ENCODE measurements at places on chromosomes 2 and 18.

DNA sequence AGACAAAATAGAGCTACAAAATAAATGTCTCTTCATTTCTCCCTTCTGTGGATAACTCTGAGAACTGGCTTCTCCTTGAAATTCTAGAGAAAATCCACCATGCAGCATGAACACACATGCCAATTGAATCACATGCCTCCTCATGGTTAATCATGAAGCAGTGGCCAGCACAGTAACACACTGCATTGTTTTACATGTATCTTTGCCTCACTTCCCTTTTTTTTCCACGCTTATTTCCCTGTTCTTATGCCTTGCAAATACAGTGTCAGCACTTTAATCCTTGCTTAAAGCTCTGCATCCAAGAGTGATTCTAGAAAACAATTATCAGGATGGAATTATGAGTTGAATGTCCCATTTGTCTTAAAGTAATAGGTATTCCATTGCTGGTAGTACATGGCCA is 50.3 kb upstream of the ZBTB7C start:
- DNase-seq: no peak

DNA sequence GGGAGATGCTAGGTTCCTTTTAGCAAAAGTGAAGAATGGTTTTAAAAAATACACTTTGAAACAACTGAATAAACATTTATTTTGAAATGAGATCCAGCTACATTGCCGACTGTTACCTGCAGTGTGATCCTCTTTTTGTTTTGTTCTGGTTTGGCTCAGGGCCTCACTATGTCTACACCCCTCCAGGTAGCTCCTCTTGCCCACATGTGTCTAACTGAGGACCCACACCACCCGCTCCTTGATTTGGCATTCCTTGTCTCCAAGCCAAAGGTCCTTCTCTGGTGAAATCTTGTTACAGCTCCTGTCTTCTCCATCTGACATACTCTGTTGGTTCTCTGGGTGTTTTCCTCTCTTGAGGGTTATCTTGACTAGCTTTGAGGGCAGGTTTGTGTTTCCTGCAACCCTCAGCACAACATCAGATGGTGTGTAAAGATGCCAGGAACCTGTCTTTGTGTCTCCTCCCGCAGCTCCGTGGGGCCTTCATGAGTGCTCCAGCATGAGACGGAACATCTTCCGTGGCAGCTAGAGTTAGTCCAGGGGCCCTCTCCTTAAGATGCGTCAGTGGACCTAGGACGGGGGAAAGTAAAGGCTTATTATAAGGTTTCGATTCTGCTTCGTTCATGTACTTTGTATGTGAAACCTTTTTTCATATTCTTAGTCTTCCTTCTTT is 32.1 kb downstream of the MAP4K4 start:
- DNase-seq: no peak

GRCh38 chr2:53448591-53448990 is 319.0 kb upstream of the CHAC2 start:
- no peak for DNase-seq

DNA sequence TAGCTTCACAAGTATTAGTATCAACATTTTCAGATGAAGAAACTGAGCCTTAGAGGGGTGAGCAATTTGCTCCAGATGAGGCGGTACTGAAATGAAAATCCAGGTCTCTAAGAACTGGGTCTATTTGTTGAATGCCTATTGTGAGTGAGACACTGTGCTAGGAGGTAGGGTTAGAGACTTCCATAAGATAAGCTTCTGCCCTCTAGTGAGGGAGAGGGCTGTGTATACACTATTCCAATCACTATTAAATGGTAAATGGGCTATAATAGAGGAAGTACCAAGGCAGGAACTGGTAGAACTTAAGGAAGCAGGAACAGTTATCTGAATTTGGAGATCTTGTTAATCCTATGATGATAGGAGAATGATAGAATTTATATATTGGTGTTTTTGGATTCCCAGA is 23.6 kb upstream of the GLS start:
- DNase-seq: no peak

DNA sequence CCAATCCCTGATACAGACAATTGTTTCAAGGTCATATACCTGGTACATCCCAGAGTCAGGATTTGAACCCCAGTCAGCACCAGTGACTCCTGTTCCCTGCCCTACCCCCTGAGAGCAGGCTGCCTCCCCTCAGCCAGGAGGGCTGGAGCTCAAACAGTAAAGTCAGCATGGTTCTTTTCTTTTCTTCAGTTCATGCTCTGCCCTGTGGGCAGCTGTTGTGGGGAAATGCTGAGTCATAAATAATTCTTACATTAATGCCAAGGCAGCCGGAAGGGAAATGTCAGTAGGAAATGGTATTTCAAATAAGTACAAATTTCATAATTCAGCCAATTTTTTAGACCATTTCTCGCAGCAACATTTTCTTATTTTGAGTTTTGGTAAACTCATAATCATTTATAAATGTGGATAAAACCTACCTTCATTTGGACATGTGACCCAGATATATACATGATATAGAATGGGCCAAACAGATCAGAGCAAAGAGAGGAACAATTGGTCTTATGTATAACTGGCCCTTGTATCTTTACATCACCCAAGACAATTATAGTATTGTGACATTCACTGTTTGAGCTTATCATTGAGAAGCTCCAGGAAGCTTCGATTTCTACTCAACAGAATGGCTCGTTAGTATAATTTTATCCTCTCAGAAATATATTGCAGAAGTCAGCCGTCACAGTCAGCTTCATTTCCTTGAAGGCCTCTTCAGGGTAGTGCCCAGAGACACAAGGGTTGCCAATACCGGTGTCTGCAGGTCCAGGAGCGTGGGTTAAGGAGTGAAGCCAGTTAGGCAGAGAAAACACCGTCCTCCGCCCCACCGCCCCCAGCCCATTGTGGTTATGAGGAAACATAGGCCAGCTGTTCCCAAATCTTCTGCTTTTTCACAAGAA is 28.0 kb upstream of the SCYGR1 start:
- DNase-seq: no peak

GRCh38 chr2:56182420-56182819 is 1.4 kb upstream of the CCDC85A start:
- DNase-seq: no peak

Data from stimulated activated CD4-positive, alpha-beta T cell treated with anti-CD3 and anti-CD28 coated beads, Interleukin-1b, Interleukin-23, amount 100 ng/mL, for 1 hour (primary cell).